NCI-H69 (cell line): ENCODE measurements at places on chromosomes 16 and 17.

DNA sequence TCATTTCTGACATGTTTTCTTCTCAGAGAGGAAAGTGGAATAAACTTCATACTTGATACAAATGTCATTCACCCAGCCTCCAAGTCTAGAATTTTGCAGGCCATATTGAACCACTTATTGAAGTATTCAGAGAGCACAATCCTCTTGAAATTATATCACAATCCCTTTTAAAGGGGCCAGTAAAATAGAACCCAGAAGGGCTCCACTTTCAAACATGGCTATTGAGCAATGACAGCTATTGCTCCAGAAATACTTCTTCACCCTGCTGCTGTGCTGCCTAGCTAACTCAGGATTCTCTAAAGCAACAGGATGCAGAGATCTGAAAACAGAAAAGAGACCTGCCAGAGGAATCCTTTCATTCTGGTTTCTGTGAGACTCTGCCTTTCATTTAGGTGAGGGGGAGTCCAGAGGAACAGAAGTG, 275.0 kb upstream of the CDH5 start:
- DNase-seq, result no peak

- DNase-seq, result no peak
Measured at GRCh38 chr16:56611281-56611833, 3.0 kb downstream of the MT2A start.

GRCh38 chr16:88742896-88743605, 36.7 kb downstream of the CTU2 start:
- DNase-seq, result peak; percentile 31

- peak; percentile 46 for DNase-seq
Measured at GRCh38 chr17:64491034-64491860, 5.6 kb downstream of the POLG2 start.

GRCh38 chr16:48910214-48910613, 300.2 kb upstream of the N4BP1 start:
- no peak for DNase-seq

DNA sequence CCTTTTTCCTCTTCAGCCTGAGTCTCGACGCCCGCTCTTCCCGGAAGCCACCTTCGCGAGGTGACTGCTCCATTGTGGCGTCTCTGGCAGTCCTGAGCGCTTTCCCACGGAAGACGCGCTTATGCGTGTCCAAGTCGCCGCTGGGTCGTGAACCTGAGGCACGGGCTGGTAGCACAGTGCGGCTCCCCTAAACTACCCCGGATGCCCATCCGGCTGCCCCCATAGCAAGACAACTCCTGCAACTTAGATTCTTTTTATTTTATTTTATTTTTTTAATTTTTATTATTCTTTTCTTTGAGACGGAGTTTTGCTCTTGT, 2.1 kb upstream of the ESRP2 start:
- DNase-seq, result no peak

DNA sequence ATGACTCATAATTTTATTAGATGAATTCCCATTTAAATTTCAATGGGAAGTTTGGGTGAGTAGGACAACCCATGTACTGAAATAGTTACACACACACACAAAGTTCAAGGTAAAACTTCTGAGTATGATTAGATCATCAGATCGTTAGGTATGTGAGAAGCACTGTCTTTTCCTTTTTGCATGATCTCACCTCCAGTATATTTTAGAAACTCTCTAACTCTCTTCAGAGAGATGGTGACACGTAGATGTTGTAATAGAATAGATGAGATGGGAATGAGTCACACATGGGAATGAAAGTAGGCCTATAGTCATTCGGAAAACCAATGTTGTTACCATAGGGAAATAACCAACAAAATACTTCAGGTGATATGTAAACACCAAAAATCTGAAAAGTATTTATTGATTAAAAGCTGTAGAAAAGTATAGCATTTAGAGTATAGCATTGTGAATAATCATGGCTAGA, 22.2 kb downstream of the KRT23 start:
- no peak for DNase-seq

GRCh38 chr17:7460850-7461660, 16.2 kb downstream of the CHRNB1 start:
- no peak for DNase-seq

GRCh38 chr17:80937462-80938381, 53.9 kb upstream of the CHMP6 start:
- no peak for DNase-seq

DNA sequence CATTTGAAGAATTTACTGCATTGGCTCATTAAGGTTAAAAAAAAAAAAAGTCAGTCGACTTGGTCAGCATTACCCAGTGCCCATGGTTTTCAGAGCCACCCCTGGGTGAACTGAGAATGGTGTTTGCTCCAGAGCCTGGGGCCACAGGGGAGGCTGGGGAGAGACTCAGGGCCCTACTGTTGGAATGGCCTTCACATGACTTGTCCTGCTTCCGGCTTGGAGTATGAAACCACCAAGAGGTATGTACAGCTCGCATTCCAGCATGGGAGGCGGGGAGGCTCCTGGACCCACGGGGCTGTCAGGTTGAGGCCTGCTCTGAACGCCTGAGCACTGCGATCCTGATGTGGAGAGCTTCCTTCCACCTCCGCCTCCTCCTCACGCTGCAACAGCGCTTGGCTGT, 36.8 kb downstream of the MSI2 start:
- DNase-seq, result peak; percentile 28

DNA sequence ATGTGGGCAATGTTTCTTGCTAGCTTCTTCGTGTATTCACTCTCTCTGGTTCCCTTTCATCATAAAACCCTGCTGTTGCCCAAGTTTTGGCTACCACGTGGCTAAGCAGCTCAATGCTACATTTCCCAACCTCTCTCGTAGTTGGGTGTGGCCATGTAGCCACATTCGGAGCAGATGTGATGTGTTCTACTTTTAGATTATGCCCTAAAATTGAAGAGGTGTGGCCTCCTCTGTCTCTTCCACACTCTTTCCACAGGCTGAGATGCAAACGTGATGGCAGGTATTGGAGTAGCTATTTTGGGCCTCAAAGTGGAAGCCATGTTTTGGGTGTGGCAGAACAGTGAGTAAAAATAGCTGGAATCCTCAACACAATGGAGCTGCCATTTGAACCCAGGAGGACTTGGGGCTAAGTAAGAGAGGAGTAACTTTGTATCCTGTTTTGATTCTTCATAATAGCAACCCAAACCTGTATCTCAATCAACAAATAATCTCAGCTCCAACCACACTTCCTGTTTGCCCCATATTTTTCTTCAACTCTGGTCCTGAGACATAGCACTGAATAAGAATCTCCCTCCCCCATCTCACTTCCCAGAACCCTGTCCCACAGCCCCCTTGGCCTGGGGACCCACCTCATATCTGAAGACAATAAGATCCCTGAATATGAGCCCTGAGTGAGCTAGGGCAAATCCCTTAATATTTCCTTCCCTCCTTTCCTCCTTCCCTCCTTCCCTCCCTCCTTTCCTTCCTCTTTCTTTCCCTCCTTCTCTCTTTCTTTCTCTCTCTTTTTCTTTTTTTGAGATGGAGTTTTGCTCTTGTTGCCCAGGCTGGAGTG, 4.0 kb downstream of the NUPR1 start:
- no peak for DNase-seq

DNA sequence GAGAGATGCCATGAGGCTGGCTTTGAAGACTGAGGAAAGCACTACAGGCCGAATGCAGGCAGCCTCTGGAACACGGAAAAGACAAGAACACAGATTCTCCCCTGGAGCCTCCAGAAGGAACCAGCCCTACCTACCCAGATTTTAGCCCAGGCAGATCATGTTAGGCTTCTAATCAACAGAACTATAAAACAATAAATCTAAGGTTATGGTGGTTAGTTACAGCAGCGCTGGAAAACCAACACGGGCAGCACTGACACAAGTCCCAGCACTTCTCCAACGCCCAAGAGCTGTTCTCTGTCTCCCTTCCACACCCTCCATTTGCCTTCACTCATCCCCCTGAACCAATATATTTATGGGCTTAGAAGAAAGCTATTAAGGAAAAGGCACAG, 7.5 kb downstream of the ANKRD11 start:
- no peak for DNase-seq

- DNase-seq, result no peak
Measured at GRCh38 chr16:74431516-74431915, 10.2 kb upstream of the CLEC18B start.

- no peak for DNase-seq
Measured at GRCh38 chr16:78436846-78437245, 337.4 kb downstream of the WWOX start.

- DNase-seq, result no peak
Measured at GRCh38 chr16:50573947-50574744, 25.9 kb downstream of the NKD1 start.

GRCh38 chr17:35449371-35449931, 885 bp upstream of the SLFN13 start:
- DNase-seq, result no peak

- no peak for DNase-seq
Measured at GRCh38 chr17:6241996-6242395, 171.8 kb downstream of the WSCD1 start.

DNA sequence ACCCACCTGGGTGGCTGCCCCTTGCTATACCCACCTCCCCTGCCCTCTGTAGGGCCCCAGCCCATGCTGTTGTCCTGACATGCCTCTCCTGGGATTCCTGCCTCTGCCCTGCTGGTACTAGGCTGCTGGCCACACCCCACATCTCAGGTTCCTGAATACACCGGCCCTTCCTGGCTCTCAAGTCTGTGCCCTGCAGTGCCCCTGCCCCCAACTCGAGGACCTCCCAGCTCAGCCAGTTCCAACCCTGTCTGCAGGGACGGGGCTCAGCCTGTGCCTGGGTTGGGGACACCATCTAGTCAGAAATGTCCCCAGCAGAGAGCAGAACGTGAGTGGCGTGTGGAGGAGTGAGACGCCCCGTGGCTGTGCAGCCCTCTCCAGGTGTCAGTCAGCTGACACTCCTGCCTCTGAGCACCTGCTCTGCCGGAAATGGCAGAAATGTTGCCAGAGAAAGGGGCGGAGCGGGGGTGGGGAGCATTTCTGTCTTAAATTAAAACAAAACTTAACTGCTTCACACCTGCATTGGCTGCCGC, 28.7 kb downstream of the ACSF3 start:
- DNase-seq, result peak; percentile 68

DNA sequence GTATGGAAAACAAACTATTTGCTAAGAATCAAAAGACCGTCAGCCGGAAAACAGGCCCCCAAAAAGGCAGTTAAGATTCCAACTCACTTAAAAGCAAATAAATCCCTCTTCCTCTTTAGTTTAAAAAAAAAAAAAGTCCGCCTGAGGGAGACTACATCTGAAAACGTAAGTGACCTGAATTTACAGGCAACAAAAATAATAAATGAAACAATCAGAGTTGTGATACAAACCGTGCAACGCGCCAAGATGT, 1.1 kb downstream of the KANSL1 start:
- DNase-seq, result no peak

DNA sequence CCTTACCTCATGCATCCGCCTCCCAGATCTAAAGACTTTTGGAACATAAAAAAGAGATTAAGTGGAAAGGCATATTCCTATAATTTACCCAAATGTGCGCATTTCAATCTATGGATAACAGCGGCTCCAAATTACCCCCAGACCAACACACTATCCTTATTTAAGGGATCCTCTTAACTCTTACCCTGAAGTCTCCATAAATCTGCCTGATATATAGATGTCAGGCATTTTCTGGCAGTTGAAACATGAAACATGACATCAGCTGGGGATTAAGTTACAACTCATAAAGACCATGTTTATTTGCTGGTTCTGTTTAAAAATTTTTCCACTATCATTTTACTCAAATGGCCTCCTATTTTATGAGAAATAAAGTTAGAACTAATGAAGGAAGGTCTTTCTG, 478.5 kb upstream of the SALL1 start:
- DNase-seq, result no peak
